Fibroblast of lung (primary cell): ENCODE measurements at places on chromosomes 2 and 18. TPM values are rescaled to one million over a fixed set of nuclear protein-coding genes. Genes with fewer than 3 reads are reported as not detected.

FSHR gene
- total RNA-seq: under 0.01 TPM in 1 of 2 replicates, not detected in the other

KLHL41 gene
- total RNA-seq: 3.8 and 4.6 TPM in 2 replicates

GKN1 gene
- not detected in 2 replicates for total RNA-seq

RUFY4 gene
- total RNA-seq: not detected in 2 replicates

IL1A gene
- 0.17 and 0.26 TPM in 2 replicates for total RNA-seq

C2orf74 gene
- total RNA-seq: 20.5 and 21.5 TPM in 2 replicates

- DNase-seq: no peak
These were observed 133.2 kb downstream of the COL4A4 start for GRCh38 chr2:227030789-227031188.

- DNase-seq: no peak
These were observed 88.0 kb upstream of the GPC1 start for GRCh38 chr2:240347373-240347940.

DNA sequence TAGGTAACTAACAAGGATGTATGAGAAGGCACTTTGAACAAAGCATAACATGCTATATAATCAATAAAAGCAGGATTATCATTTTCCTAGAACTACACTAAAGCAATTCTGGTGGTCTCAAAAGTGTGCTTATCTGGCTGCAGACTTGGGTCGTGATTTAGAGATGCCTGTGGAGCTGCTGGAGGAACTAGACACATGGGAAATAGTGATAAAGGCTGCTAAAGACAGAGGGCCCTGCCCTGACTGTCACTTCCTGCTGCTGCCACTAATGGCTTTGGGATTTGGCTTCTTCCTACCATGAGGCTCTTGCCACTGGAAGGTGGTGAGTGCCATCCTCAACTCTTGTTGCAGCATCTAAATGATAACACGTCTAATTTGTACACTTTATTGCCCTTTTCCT, 22.5 kb downstream of the TMEM178A start:
- no peak for DNase-seq

- peak; percentile 13 for DNase-seq
These were observed 102.5 kb downstream of the BARD1 start for GRCh38 chr2:214706986-214707385.

DNA sequence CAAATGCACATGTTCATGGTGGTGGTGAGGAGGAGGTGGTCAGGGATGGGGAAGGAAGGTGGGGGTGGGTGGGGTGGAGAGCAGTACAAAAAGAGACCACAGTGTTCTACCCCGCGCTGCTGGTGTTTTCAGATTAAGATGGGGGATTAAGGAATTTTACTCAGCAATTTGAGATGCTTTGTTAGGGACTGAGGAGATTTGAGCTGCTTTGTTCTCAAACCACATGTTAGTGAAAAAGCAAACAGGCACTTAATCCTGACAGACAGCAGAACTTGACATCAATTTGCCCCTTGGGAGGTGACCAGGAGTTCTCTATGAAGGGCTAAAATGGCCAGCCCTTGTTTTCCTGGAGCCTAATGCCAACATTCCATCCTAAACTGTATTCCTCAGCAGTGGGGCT, 244.5 kb downstream of the MEIS1 start:
- DNase-seq: no peak

- no peak for DNase-seq
These were observed 281.5 kb upstream of the PXDN start for GRCh38 chr2:2025803-2026202.

DNA sequence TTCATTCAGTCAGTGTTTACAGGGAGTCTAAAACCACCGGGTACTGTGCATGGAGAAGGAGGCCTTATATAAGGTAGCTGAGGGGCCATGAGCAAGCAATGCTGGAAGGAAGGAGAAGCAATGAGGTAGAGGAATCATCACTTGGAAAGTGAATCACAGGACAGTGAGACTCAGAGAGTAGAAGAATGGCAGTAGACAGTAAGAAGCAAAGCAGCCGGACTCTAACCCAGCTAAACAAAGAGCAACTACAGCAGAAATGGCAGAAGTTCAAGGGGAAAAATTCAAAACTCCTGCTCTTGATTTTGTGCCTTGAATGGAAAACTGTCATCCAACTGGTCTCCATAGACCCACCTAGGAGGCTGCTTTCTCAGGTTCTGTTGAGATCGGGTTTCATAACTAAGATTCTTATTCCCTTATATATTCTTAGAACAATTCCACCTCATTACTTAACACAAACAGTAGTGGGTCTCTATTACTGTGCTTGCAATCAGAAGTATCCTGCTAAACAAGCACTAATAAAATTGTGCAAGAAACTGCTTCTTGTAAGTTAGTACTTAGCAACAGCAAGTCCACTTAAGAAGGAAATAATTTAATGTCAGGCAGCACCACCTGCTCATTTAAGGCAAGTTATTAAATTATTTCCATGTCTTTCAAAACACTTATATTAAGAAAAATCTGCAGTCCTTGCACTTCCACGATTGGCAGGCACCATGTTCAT, 68.0 kb downstream of the RBMS1 start:
- peak; percentile 32 for DNase-seq

DNA sequence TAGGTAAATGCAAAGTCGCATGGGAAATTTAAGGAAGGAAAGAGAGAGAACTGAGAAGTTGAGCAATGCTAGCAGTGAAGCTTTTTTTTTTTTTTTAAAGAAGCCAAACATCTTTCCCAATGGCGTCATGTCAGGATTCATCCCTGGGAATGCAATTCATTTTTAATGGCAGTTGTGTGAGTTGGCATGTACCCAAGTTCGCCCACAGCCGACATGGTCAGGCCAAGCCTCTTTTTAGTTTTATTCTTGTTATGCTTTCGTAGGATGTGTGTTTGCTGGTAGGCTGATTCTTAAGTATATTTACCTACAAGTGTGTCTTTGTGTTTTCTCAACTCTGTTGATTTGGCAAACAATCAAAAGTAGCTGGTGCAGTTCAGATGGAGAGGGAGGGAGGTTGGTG, 127.6 kb upstream of the ITGA6 start:
- peak; percentile 73 for DNase-seq

GRCh38 chr18:8615397-8616027, 6.3 kb downstream of the RAB12 start:
- peak; percentile 95 for DNase-seq

- no peak for DNase-seq
These were observed 137.4 kb upstream of the ALKAL2 start for GRCh38 chr2:425243-425642.
